ENCODE measurements at places on chromosomes 5 and 9. TPM values are rescaled to one million over a fixed set of nuclear protein-coding genes. Genes with fewer than 3 reads are reported as not detected.

Gene NUTM2G
- not detected for total RNA-seq

Gene CARD19
- 47.9 TPM for total RNA-seq

Gene ACSL6
- total RNA-seq, result 0.13 TPM

Gene ABO
- 1.9 TPM for total RNA-seq

Gene ENTPD2
- total RNA-seq, result 0.79 TPM

Gene ZNF883
- 1.2 TPM for total RNA-seq

Gene PKD2L2
- not detected for total RNA-seq

Gene PCDHB7
- total RNA-seq, result not detected

Gene GAS1
- 2.6 TPM for total RNA-seq

Gene RORB
- under 0.01 TPM for total RNA-seq

Gene OSMR
- total RNA-seq, result 40.7 TPM

Gene IQGAP2
- total RNA-seq, result not detected

All from bronchial epithelial cell (primary cell).